ENCODE measurements at places on chromosomes 6 and 20.

DNA sequence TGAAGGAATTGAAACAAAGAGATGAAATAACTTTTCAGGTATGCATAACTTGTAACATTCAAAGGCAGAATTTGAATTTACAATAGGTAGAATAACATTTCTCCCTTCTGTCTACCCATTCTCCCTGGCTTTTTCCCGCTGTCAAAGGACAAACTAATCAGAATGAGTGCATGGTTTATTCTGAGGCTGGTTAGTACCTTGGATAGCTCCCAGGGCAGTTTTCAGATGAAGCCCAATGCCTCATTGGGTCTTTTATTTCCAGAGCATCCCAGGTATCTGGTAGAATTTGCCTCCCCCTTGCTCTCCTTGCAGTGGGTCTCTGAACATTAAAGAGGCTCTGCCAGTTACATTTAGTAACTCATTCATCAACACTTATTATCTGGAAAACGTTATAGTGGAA is 665.5 kb downstream of the BCKDHB start:
- peak; percentile 35 for DNase-seq

DNA sequence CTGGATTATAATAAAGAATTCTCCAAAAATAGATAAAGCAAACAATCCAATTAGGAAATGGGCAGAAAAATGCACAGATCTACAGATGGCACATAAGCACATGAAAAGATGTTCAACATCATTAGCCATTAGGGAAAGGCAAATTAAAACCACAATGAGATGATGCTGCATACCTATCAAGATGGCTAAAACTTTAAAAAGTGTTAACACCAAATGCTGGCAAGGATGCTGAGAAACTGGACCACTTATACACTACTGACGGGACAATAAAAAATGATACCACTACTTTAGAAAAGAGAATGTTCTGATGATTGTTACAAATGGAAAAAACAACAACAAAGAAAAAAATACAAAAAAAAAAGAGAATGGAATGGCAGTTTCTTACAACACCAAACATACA is 26.5 kb downstream of the LCA5 start:
- no peak for DNase-seq

GRCh38 chr6:13068586-13069210 is 259.6 kb downstream of the TBC1D7 start:
- DNase-seq, result no peak

GRCh38 chr6:157305670-157306653 is 17.4 kb downstream of the TMEM242 start:
- no peak for DNase-seq

GRCh38 chr6:25874118-25874517 is at the start of gene SLC17A3:
TSS of gene SLC17A3 (minus strand) at chr6:25874243. CDS start at chr6:25868387, 5,856 bp downstream.
- DNase-seq, result no peak

DNA sequence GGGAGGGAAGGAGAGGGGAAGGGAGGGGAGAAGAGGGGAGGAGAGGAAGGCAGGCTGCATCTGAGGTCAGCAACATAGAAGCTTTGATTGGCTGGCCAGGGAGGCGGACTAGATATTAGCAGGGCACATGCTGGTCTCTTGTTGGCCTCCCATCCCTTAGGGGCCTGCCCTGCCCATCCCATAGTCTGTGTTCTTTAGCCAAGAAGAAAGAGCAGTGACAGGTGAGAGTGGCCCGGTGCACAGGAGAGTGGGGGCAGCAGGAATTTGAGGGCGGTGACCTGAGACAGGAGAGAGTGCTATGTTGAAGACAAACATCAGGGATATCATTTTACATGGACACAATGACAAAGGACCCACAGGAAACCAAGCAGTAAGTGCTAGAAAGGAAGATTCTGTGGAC is 413.5 kb downstream of the SYNE1 start:
- DNase-seq, result no peak

DNA sequence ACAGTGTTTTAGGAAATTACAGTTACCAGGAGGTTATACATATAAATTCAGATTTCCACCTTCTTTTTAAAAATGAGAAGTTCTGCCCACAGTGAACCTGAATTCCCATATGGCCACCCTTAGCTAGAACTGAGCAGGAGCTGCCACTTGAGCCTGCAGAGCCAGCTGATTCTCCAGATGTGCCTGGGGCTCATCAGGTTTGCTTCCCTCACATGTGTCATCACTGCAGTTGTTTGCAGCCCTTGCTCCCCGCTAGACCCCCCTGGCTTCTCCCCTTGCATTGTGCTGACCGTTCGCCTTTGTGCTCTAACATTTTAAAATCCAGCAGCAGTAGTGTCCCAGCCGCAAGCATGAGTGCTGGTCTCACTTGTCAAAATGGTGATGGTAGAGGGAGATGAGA is 131.1 kb downstream of the UTRN start:
- DNase-seq, result no peak

DNA sequence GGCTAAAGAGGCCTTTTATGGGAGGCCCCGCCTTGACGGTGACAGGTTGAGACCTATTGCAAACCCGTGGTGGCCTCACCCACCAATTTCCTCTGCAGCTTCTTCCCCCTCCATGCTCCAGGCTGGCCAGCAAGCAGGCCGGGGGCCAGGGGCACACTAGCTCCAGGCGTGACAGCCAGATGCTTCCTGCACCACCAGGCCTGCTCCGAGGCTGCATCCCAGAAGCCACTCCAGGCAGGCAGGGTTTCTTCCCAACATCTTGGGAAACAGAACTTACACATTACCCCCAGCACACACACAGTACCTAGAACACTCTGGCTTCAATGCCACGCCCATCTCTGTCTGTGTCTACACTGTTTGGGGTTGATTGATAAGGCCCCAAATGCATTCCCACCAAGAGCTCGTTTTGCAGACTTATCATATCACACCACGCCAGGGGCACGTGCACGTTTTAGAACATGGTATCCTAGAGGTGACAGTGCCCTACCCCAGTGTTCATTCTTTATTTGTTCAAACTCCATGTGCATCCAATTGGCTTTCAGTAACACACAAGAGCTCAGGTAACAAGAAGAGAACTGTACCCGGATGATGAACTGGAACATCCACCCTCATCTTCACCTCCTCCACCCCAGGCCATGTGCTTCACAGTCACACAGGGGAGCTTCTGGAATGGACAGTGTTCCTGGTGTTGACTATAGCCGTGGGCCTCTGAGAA is 221.4 kb upstream of the RREB1 start:
- no peak for DNase-seq

DNA sequence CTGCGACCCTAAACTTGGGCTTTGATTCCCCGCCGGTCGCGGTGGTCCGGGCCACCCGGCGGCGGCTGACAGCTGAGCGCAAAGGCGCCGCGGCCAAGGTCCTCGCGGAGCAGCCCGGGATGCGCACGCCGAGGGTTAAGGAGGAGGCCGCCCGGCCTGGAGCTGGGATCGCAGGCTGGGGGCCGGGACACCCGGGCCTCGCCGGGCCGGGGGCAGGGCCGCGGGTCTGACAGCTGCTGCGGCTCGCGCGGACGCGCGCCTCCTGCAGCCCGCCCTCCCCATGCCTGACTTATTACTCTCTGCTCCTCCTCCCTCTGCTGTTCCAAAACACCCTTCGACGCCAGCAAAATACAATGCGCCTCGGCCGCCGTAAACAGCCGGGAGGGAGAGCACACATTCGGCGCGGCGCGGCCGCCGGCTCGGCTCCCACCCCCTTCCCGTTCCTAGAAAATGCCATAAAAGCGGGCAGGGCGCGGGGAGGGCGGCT is 746 bp downstream of the BACH2 start:
- DNase-seq, result no peak

- no peak for DNase-seq
Observed at GRCh38 chr6:21738180-21739094, 144.9 kb downstream of the SOX4 start.

- DNase-seq, result no peak
Observed at GRCh38 chr6:42873313-42873712, 6.1 kb upstream of the RPL7L1 start.

GRCh38 chr6:36755435-36756348 is 58.1 kb downstream of the RAB44 start:
- DNase-seq, result no peak

- DNase-seq, result peak; percentile 96
Observed at GRCh38 chr6:28589234-28589956, 63.7 kb downstream of the GPX5 start.

DNA sequence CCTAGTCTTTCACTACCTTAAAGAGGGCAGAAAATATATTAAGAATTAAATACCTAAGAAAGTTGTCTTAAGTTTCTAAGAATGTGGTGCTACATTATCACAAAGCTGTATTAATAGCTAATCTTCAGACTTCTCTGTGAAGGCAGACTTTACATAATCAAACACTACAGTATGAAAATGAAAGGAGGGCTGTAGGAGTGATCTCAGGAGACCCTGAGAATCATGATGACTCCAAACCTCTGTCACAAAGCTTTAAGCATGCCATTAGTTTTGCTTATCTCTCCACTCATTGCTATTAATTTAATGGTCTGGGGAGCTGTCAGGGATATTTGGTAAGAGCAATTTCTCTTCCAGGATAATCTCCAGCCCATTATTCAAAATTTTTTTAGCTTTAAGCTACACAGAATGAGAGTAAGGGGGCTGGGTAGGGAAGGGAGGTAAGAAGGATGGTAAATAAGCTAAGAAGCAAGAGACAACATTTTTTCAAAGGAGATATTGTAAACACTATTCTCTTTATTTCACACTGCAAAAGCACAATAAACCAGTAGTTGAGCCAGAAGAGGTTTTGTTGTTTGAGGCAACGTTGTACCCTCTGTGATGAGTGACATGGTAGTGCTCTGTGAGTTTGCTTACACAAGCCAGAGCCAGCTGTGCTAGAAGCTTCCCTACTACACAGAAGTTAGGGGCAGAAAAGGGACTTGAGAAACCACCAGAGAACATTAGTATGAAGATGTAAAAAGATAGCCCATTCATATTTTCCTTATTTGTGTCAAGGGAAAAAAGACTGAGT is 258.8 kb downstream of the GMDS start:
- DNase-seq, result no peak

- DNase-seq, result no peak
Observed at GRCh38 chr6:37583261-37583660, 83.6 kb upstream of the CCDC167 start.

DNA sequence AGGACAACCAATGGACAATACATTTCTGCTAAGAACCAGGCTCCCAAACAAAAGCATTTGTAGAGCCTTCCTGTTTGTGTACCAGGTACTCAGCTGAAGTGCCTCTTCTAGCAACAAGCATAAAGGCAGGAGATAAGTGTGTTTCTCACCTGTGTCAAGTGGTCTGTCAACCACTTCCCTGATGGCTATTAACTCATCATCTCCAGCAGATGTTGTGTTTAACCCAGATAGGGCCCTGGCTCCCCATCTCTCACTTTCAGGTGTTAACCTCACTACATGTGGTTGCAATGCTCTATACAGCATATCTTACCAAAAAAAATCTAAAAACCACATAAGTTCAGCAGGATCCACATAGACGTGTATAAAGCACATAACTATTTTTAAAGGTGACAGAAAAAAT is 9.6 kb upstream of the IL17A start:
- no peak for DNase-seq

All from iPS DF 6.9 (cell line).